ENCODE measurements at places on chromosomes 1 and 21.

DNA sequence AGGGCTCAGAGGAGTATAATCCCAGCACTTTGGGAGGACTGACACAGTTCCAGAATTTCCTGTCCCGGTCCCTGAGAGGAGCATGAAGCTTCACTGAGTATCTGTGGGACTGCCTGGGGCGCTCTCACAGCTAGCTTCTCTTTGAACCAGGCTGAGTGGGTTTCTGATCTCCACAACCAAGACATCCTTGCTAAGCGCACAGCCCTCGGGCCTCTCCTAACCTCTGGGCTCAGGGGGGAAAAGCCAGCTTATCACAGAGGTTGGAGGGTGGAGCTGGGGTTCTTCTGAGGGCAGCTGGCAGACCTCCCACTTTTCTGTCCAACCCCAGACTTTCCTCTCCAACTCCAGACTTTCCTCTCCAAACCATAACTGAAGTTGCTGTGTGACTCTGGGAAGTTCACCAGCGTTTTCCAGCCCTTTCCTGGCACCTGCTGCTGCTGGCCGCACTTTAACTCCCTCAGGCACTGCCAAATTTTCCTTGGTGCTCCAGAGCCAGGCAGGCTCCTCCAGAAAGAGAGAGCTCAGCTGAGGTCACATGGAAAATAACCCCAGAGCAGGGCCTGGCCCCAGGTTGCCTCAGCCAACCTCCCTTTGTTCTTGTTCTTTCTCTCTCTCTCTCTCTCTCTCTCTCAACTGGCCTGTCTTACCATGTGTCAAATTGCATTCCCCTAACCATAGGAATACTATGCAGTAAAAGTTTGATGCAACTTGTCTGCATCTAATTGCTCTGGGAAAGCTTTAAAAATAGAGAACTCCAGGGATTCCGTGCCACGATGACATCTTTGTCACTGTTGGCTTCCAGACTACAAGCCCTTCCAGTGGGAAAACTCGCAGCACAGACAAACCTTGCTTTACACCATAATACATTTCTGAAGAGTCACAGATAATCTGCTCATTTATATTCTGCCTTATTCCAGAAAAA, 49.5 kb downstream of the OLFML2B start:
- H3K27me3 ChIP-seq = peaks cover 46% of the 10 kb centered on the region
- H3K36me3 ChIP-seq = no peaks in the 10 kb centered on the region

GRCh38 chr1:177256153-177257075, 85.7 kb downstream of the BRINP2 start:
- H3K4me3 ChIP-seq = no peak overlapping the region
- no peaks in the 10 kb centered on the region for H3K27me3 ChIP-seq
- no peak overlapping the region for H3K27ac ChIP-seq
- DNase-seq = peak; percentile 13
- H3K36me3 ChIP-seq = no peaks in the 10 kb centered on the region

DNA sequence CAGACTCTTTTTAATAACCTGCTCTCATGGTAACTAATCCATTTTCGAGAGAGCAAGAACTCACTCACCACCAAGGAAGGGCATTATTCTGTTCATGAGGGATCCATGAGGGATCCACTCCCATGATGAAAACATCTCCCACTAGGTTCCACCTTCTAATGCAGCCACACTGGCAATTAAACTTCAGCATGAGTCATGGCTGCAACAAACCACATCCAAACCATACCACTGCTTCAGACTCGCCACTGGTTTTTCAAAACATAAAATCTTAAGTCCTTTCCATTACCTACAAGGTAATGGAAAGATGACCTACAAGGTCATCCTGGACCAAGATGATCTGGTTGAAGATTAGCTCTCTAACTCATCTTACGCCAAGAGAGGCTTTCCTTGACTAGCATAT, 405.1 kb downstream of the VAV3 start:
- H3K27ac ChIP-seq = no peak overlapping the region
- no peak overlapping the region for H3K4me3 ChIP-seq
- DNase-seq = no peak
- no peaks in the 10 kb centered on the region for H3K4me1 ChIP-seq

GRCh38 chr1:19435181-19435580, 50.2 kb downstream of the CAPZB start:
- DNase-seq = no peak
- H3K27ac ChIP-seq = no peak overlapping the region
- H3K27me3 ChIP-seq = no peaks in the 10 kb centered on the region
- H3K36me3 ChIP-seq = peaks cover 35% of the 10 kb centered on the region
- peaks cover 11% of the 10 kb centered on the region for H3K4me1 ChIP-seq

- DNase-seq = no peak
- H3K4me3 ChIP-seq = 0 out of 2 replicates have a peak overlapping the region, but pooled peaks have one; percentile 3
- H3K27ac ChIP-seq = peak overlapping the region; percentile 39
These were observed 12.4 kb downstream of the NRIP1 start for GRCh38 chr21:15052459-15052763.

DNA sequence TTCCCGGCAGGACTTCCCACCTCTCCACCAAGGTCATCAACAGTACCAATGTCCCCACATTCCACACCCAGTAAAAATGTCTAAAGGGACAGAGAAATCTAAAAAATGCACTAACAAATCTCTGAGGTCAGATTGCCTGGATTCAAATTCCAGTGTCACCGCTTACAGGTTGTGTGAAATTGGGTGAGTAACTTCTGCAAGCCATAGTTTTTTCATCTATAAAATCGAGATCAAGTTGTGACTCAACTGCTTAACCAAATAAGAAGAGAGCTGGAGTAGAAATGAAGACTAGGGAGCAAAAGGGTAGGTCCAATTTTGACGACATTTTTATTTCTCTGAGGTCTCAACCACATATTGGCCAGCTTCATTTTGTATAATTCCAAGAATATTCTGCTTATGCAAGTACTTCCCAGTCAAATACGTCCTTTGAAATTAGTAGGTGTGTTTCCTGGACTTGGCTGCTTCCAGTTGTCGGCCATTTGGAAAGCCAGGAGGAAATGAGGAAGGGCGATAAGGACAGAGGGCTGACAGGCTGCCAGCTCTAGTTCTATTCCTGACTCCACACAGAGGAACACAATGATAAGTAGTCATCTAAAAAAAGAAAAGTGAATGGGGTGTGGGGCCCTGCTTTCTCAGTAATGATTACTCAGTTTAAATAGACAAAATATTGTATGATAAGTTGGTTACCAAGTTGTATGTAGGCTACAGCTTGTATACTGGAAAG, 57.7 kb upstream of the ZC3H11B start:
- H3K36me3 ChIP-seq = no peaks in the 10 kb centered on the region
- no peak overlapping the region for H3K4me3 ChIP-seq
- H3K4me1 ChIP-seq = no peaks in the 10 kb centered on the region

DNA sequence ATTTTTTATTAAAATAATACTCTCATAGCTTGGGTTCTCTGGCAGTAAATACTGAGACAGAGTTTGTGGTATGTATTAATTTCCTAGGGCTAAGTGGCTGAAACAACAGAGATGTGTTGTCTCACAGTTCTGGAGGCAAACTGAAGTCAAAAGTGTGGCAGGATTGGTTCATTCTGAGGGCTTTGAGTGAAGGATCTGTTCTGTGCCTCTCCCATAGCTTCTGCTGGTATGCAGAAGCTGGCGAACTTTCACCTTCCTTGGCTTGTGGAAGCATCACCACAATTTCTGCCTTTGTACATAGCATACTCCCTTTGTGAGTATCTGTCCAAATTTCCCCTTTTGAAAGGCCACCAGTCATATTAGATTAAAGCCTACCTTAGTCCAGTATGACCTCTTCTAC, 21.0 kb downstream of the RNPC3 start:
- H3K4me1 ChIP-seq = no peaks in the 10 kb centered on the region
- H3K36me3 ChIP-seq = peaks cover 74% of the 10 kb centered on the region
- no peak overlapping the region for H3K27ac ChIP-seq
- no peaks in the 10 kb centered on the region for H3K27me3 ChIP-seq
- no peak for DNase-seq
- no peak overlapping the region for H3K4me3 ChIP-seq

DNA sequence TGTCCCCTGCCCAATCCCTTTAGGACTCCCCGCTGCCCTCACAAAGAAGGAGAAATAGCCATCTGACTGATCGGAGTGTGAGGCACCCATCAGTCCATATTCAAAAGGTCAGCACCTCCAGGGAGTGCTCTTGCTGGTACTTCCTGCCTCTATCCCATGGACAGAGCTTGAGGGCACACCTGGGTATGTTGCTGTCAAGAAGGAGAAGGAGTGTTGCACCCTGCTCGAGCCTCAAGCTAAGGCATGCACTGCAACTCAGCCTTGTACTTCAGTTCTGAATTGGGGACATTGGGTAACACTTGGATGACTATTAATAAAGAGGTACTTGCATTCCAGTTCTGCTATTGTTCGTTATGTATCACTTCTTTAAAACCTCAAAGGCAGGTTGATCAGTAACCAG, 190.3 kb upstream of the ZC3H12A start:
- H3K4me3 ChIP-seq = no peak overlapping the region
- H3K27me3 ChIP-seq = no peaks in the 10 kb centered on the region
- no peaks in the 10 kb centered on the region for H3K4me1 ChIP-seq
- no peak overlapping the region for H3K27ac ChIP-seq
- no peak for DNase-seq

- H3K27ac ChIP-seq = no peak overlapping the region
- no peaks in the 10 kb centered on the region for H3K36me3 ChIP-seq
- H3K4me3 ChIP-seq = no peak overlapping the region
- H3K4me1 ChIP-seq = no peaks in the 10 kb centered on the region
These were observed 81.0 kb upstream of the VAMP3 start for GRCh38 chr1:7690076-7690475.

DNA sequence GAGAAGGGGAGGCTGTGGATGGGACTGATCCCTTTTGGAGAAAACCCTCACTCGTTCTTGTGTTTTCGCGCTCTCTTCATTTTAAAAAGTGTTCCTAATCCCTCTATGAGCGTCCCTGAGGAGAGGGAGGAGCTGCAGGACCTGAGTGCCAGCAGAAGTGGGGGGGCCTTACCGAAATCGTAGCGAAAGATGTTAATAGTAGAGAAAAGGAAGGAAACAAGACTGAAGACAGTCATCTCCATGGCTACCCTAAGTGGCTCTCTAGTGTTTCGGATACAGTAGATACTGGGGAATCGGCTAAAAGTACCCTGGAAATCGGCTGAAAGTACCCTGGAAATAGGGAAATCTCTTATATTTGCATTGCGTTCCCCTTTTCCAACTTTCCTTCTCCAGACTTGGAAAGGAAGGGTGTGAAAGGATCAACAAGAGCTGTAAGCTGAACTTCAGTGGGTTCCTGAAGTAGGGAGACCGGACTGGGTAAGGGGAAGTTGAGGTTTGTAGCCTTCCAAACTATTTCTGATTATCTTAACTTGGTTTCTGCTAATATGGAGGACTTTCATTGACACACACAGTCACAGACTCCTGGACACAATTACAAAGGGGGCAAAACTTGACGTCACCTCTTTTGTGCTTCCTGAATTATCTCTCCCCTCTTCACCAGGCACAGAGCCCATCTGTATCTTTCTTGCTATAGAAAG, 486 bp upstream of the DSTYK start:
- no peaks in the 10 kb centered on the region for H3K27me3 ChIP-seq
- DNase-seq = no peak
- peaks cover 16% of the 10 kb centered on the region for H3K4me1 ChIP-seq
- peak overlapping the region; percentile 66 for H3K27ac ChIP-seq
- H3K4me3 ChIP-seq = peak overlapping the region; percentile 85

DNA sequence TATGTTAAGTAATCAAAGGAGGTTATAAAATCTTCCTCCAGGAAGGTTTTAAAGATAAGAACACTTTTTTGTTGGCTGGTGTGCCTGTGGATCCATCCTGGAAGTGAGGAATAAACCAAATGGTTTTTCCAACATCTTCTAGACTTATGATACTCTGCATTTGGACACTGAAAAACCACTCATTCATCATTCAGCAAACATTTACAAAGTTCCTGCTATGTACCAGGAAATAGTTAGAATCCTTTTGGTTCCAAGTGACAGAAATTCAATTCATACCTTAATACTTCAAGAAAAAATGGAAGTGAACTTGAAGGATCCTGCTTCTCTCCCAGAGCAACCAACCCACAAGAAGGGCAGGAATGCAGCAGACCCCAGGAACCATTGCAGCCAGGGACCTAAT, 39.6 kb upstream of the PIGC start:
- H3K27me3 ChIP-seq = no peaks in the 10 kb centered on the region
- H3K36me3 ChIP-seq = no peaks in the 10 kb centered on the region
- peaks cover 6% of the 10 kb centered on the region for H3K4me1 ChIP-seq
- no peak for DNase-seq
- no peak overlapping the region for H3K27ac ChIP-seq

GRCh38 chr1:6950001-6950765, 164.9 kb downstream of the CAMTA1 start:
- peaks cover 3% of the 10 kb centered on the region for H3K4me1 ChIP-seq
- DNase-seq = no peak
- H3K36me3 ChIP-seq = no peaks in the 10 kb centered on the region
- no peak overlapping the region for H3K27ac ChIP-seq

GRCh38 chr1:153697191-153698019, 18.9 kb downstream of the NPR1 start:
- peaks cover 19% of the 10 kb centered on the region for H3K4me1 ChIP-seq
- H3K27me3 ChIP-seq = no peaks in the 10 kb centered on the region
- no peak overlapping the region for H3K4me3 ChIP-seq
- H3K36me3 ChIP-seq = no peaks in the 10 kb centered on the region
- DNase-seq = peak; percentile 85

DNA sequence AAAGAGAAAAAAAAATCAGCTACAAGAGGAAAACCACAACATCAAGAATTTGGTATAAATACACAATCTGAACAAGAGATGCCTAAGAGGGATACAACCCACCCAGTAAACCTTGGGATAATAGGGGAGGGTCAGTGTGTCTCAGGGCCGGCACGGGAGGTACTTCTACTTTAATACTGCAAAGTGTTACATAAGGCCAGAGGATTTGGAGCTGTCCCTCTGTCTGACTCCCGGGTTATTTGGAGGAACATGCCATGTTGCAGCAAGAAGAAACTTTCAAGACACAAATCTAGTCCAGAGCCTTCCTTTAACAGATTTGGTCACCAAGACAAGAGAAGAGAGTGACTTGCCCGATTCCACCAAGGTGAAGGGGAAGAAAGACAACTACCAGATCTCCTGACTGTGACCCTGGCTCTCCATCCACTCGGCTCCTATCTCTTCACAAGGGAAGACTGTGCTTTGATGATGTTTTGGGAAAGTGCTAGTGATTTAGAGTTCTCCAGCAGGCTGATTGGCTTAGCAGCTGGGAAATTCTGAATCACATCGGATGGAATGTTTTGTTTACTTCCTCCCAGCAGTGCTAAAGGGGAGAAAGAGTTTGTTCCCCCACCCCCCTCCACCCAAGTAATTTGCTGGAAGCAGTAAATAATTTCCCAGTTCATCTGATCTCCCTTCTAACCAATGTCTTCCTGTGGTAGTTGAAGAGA, 29.3 kb downstream of the SGIP1 start:
- H3K27me3 ChIP-seq = no peaks in the 10 kb centered on the region
- no peaks in the 10 kb centered on the region for H3K4me1 ChIP-seq
- no peaks in the 10 kb centered on the region for H3K36me3 ChIP-seq

- no peaks in the 10 kb centered on the region for H3K27me3 ChIP-seq
- peaks cover 39% of the 10 kb centered on the region for H3K36me3 ChIP-seq
- H3K4me1 ChIP-seq = no peaks in the 10 kb centered on the region
- no peak for DNase-seq
- H3K4me3 ChIP-seq = no peak overlapping the region
These were observed 13.6 kb downstream of the MTF1 start for GRCh38 chr1:37845786-37846185.
